Stimulated activated CD4-positive, alpha-beta T cell treated with anti-CD3 and anti-CD28 coated beads, Interleukin-15, amount 100 ng/mL, for 48 hours (primary cell): ENCODE measurements at places on chromosomes 5 and 9.
A peak's percentile ranks its signal among the peaks of the same experiment; 100 is the strongest.

DNA sequence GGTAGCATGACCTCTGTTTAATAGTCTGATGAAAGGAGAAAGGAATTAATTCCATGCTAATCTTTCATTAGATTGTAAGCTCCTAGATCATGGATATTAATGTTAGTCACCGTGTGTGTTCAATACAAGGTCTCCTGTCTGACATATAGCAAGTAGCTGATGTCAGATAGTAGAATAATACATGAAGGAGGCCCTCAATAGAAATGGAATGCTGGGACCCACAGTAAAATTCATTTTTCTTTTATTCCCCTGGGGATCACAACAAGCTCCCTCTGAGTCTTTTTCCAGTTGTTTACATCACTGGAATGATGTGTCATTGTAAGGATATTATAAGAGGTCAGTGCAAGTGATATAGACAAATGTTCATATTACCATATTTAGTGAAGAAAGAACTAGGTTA is 240.3 kb upstream of the TRPC7 start:
- DNase-seq, result no peak

GRCh38 chr5:139064613-139065012 is 133.6 kb downstream of the SIL1 start:
- no peak for DNase-seq

DNA sequence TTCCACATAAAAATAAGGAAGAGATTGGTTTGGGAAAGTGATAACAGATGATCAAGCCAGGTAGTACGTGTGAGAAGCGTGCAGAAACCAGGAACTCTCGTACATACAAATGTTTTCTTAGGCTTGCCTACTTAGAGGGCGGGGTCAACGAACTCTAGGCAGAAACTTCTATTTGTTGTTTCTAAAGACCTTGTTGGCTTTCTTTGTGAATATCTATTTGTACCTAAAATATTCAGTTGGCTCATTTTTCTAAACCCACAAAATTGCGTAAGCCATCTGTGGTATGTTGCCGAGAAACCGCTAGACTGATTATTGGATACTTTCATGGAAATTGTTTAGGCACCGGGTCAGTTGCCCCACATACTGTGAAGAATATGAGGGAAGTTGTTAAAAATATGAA is 458.5 kb downstream of the MAT2B start:
- DNase-seq, result no peak

GRCh38 chr5:1594357-1595106 is 70.8 kb upstream of the LPCAT1 start:
- DNase-seq, result peak; percentile 36

DNA sequence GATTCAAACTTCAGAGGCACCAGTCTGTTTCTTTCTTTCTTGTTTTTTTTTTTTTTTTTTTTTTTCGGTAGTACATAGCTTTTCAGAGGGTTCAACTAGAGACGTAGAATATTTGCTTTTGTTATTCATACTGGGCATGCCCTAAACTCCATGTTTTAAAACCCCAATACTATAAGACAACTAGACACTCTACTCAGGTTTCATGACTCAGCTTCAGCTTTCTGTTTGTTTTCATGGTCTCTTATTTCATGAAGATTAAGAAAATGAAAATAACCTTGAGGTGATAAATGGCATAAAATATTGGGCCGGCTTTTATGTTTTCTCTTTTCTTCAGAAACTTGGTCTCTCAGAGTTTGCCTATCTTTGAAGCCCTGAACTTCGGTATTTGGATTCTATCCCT is 2126.3 kb upstream of the ACO1 start:
- no peak for DNase-seq

DNA sequence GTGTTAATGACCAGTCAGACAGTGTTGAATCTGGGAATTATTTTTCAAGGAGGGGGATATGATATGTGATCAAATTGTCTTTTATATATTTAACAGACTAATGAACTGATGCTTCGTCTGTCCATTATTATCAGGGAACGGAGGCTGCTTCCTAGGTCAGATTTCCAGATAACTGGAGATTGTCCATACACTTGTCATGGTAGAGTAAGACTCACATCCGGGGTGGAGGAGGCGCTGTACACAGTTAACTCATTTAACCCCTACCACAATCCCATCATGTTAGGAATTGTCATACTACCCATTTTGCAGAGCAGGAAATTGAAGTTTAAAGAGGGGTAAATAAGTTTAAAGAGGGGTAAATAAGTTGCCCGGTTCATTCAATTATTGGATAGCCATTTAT is 55.9 kb downstream of the ARHGAP26 start:
- DNase-seq, result no peak

GRCh38 chr5:131417240-131417869 is 153.5 kb downstream of the CDC42SE2 start:
- DNase-seq, result peak; percentile 60

DNA sequence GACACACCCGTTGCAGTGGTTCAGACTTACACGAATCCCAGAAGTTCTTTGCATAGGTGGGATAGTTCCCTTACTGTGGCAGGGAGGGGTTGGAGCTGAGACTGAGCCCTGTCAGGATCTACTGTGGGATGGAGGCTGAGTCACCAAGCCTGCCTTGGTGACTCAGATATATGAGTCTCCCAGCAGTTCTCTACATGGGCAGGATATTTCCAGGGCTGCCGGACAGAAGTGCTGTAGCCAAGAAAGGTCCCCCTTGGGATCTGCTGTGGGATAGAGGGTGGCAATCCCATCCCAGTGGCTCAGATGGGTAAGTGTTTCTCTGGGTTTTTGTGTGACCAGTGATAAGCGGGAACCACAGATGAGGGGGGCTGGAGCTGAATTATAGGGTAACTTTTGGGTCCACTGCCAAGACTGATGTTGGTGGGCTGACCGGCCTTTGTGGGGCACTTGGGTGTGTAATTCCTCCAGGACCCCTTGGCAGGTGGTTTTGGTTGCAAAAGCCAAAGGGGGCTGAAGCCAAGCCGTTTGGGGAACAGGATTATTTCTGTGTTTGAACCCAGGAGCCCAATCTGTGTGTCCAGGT is 18.7 kb downstream of the XRCC4 start:
- DNase-seq, result no peak

GRCh38 chr9:134600371-134600770 is 41.2 kb upstream of the COL5A1 start:
- DNase-seq, result no peak

DNA sequence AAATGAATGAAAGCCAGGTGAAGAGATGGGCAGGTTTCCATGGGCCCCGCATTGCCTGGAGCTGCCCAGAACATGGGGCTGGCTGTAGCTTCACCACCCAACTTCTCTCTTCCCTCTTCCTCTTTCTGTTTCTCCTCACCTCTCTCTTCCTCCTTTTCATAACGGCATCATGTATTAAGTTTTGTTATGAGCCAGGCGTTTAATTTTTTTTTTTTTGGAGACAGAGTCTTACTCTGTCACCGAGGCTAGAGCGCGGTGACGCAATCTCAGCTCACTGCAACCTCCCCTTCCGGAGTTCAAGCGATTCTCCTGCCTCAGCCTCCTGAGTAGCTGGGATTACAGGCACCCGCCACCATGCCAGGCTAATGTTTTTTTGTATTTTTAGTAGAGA is 13.0 kb upstream of the SPINK4 start:
- DNase-seq, result no peak

- DNase-seq, result no peak
Observed at GRCh38 chr5:156670615-156671014, 179.5 kb upstream of the PPP1R2B start.

- DNase-seq, result no peak
Observed at GRCh38 chr5:80917631-80918030, 42.5 kb upstream of the RASGRF2 start.

GRCh38 chr9:4507306-4508130 is 17.2 kb downstream of the SLC1A1 start:
- DNase-seq, result no peak

- no peak for DNase-seq
Observed at GRCh38 chr9:135890190-135891026, 16.9 kb downstream of the CAMSAP1 start.

DNA sequence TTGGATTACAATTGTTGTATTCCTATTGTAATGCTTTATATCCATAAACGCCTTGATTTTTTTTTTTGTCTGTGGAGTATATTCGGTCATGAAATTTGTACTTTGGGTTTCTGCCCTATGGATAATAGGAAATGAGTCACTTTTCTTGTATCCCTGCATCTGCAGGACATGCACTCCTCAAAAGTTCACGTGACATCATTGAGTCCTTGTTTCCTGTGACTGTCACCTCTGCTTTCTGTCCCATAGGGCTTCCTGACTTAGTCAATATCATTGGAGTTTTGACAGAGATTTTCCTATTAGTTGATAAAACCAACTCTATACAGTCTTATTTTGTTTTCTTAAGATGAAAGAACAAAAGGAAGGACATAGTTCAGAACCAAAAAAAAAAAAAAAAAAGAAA is 356.3 kb downstream of the MAT2B start:
- no peak for DNase-seq

- DNase-seq, result no peak
Observed at GRCh38 chr5:154084062-154084639, 45.4 kb downstream of the MFAP3 start.

- DNase-seq, result peak; percentile 19
Observed at GRCh38 chr9:37302277-37302676, 120.2 kb upstream of the GRHPR start.

DNA sequence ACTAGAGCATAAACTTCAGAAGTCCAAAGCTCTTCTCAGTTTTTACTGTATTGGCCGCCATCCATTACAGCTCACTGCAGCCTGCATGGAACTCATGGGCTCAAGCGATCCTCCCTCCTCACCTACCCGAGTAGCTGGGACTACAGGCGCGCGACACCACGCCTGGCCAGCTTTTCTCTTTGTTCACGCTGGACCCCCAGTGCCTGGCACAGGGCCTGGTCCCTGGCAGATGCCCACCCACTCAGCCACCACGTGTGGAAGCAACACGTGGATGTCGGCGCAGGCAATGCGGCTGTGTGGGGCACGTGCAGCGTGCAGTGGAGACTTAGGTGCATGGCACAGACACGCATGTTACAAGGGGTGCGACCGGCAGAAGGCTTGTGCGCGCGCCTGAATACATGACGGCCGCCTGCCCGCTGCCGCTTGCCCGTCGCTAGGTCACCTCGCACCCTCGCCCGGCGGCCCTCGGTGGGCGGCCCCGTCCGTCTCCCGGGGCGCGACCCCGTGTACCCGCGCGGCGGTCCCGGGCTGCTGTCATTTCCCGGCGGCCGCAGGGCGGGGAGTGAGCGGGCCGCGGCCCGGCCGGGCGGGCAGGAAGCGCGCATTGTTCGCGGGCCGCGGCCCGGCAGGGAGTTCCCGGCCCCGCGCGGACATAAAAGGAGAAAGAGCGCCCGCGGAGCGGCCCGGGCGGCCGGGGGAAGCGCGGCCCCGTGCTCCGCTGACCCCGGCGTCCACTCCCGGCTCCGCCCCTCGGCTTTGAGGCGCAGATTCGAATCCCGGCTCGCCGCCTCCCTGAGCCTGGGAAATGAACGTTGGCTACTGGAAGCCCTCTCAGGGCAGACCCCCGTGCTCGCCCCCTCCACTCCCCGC is 24.1 kb upstream of the PTGS1 start:
- no peak for DNase-seq

GRCh38 chr9:33329979-33330378 is 39.7 kb downstream of the NFX1 start:
- DNase-seq, result no peak

- DNase-seq, result no peak
Observed at GRCh38 chr5:148880696-148881095, 54.3 kb downstream of the ADRB2 start.

GRCh38 chr9:30201024-30201423 is 2183.4 kb upstream of the ACO1 start:
- DNase-seq, result no peak
